Lung (tissue), 17 donors: ENCODE measurements at places on chromosomes 1 and 21. TPM values are rescaled to one million over a fixed set of nuclear protein-coding genes. Genes with fewer than 3 reads are reported as not detected.

- no peaks in the 10 kb centered on the region for H3K27me3 ChIP-seq
- DNase-seq, result no peak
- peaks cover 1% of the 10 kb centered on the region for H3K36me3 ChIP-seq
- H3K27ac ChIP-seq, result peak within 1 kb of the TSS; percentile 95
Measured at GRCh38 chr21:34511787-34512455, at the start of gene KCNE1. Gene KCNE1 (minus strand): TSS chr21:34512210. CDS start chr21:34449634, 62,576 bp downstream.

DNA sequence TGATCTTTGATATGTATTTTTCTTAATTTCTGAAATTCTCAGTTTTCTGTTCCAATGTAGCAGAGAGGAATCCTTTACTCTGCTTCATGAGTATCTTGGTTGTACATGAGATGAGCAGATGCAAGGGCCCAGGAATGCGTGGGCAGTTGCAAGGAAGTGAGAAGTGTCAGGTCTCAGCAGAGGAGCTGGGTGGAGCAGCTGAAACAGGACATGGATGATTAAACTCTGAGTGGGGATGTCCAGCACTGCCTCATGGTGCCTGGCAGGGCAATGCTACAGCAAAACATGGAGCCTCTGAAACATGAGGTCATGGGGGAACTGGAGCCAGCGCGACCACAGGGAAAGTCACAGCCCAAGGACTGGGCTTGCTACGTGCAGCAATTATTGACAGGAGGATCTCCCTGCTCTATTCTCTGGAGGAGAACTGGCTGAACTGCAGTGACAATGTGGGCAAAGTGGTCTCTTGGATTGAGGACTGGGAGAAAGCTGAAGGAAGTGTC, 48.4 kb downstream of the COLGALT2 start:
- H3K4me3 ChIP-seq, result no peak overlapping the region
- H3K27ac ChIP-seq, result no peak overlapping the region
- H3K4me1 ChIP-seq, result no peaks in the 10 kb centered on the region
- no peak for DNase-seq
- H3K36me3 ChIP-seq, result no peaks in the 10 kb centered on the region

RGS4 gene
- polyA plus RNA-seq, result 1.7 TPM

IFI6 gene
- polyA plus RNA-seq, result 383 TPM

CNIH3 gene
- 0.70 TPM for polyA plus RNA-seq
